ENCODE measurements at places on chromosomes 12 and 14. TPM values are rescaled to one million over a fixed set of nuclear protein-coding genes. Genes with fewer than 3 reads are reported as not detected.
A peak's percentile ranks its signal among the peaks of the same experiment; 100 is the strongest.

GRCh38 chr14:82420871-82421270 is 887.2 kb upstream of the SEL1L start:
- no peak for DNase-seq

DNA sequence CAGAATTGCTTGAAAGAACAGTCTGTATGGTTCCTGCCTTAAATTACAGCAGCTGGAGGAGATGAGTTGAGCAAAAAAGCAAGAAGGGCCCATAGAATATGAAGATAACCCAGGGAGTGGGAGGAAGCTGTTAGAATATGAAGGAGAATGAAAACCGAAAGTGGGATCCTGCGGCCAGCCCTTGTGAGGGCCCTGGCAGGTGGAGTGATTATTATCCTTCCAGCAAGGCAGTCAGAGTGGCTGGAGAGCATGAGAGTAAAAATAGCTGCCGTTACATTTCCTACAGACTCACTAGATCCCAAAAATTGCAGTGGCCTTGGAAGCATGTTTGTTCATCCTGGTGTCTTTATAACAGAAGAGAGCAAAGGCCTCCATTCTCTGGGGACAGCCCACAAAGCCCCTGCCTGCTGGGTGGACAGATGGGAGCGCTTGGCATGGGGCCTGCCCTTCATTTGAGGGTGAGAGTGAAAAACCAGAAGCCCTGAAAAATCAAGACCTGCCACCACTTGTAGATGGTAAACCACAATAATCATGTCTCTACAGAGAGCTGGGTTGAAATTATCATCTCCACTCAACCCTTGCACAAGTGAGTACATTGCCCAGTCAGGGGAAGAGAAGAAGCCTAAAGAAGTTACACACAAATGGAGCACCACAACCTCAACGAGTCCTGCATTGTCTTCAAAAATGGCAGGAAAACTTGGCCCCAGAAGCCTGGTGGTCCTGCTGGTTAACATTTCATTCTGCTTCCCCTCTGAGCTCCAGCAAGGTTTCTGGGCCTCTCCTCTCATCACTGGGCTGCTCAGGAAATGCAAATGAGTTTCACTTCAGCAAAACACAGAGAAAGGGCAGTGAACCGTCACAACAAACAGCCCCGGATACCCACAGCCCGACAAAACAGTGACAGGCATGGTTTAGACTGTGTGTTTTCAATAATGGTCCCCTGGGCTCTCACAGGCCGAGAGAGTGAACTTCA is 20.5 kb downstream of the ZDHHC22 start:
- DNase-seq: peak; percentile 61

KANSL2 gene
- polyA plus RNA-seq: 33.8 TPM

DNA sequence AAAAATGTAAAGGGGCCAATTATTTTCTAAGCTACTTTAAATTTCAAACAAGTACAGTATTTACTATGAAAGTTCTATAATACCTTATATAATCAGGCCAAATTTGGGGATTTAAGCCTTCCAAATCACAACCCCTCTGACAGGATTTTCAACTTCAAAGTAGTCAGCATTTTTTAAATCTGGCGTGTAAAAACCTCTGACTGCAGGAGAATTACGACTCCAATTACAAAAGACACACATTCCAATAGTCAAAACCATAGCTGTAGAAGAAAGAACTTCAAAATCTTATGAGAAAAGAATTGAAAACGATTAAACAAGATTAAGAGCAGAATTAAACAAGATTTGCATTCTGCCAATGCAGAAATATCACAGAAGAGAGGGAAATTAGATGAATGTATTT is 12.7 kb downstream of the OSBPL8 start:
- no peak for DNase-seq

- DNase-seq: no peak
Observed at GRCh38 chr14:52395728-52396127, 81.6 kb downstream of the PTGER2 start.

GRCh38 chr14:92649934-92650545 is 98.4 kb downstream of the LGMN start:
- no peak for DNase-seq

DNA sequence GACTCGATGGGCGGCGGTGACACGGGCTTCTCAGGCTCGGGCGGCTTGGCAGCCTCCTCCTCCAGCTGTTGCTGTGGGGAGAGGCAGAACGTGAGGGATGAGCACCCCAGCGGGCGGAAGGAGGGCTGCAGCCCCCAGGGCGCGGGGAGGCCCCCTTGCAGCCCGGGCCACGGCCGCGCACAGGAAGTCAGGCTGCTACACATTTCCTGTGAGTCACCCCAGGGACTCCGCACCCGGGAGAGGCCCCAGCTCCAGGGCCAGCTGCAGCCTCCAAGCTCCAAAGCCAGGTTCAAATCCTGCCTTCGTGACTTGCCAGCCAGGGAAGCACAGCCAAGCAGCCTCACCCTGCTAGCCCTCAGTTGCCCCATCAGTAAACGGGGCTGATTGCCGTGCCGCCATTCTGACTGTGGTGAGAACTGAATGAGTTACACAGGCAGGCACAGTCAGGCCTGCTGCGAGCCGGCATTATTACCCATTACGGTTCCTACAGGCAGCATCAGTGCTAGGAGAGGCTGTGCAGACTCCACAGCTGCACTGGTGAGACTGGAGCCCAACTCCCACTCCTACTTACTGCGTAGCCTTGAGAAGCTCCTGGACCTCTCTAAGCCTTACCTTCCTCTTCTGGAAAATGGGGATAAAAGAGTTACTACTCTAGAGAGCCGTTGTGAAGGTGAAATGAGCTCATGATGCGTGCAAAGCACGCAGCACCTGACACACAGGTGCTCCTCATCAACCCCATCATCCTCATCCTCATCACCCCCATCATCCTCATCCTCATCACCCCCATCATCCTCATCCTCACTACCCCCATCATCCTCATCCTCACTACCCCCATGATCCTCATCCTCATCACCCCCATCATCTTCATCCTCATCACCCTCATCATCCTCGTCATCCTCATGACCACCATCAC is 100.9 kb downstream of the NCOR2 start:
- DNase-seq: no peak

MEG3 gene
- 248 TPM for polyA plus RNA-seq

Data from large intestine (tissue), 12 donors.